ENCODE measurements at places on chromosomes 13 and 19.

DNA sequence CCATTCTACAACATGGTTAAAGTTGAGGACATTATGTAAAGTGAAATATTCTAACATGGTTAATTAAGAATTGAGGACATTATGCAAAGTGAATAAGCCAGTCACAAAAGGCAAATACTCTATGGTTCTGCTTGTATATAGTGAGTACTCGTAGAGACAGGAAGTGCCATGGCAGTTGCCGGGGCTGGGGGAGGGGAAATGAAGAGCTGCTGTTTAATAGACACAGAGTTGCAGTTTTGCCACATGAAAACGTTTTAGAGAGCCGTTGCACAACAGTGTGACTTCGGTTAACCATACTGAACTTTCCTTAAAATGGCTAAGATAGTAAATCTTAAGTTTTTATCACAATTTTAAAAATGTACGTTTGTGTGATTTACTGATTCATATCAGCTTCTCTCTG is 176.9 kb downstream of the SHISA2 start:
- no peak for DNase-seq

- DNase-seq = no peak
Measured at GRCh38 chr13:113143466-113144254, 14.8 kb upstream of the PROZ start.

DNA sequence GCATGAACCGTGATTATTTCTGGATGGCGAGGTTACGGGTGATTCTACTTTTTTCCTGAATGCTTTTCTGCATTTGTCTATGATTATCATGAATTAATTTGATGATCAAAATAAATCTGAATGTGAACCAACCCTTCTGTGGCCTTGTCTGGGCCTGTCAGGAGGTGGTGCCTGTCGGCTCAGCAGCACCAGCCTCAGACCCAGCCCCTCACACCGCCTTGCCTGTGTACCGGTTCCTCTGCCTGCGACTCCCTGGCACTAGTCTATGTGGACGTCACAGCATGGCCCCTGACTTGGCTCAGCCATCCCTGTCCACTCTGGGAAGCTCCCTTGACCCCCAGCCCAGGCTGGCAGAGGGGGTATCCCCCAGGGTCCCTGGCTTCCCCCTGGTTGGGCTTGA is 15.5 kb upstream of the RABAC1 start:
- DNase-seq = no peak

DNA sequence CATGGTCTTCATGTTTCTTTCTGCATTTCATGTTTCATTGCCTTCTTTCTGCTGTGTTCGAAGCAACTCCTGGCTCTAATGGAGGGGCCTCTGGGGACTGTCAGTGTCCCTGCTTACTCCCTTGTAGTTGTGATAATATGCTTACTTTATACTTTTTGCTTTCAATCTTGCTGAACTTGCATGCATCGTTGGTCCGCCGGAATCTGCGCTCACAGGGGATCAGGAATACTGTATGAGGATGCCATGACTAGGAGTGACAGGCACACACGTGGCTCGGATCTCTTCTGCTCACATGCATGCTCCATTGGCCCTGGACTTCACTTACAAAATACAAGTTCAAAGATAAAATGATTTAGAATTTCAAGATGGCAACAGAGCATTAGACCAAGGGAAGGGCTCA is 108.8 kb downstream of the SIPA1L3 start:
- no peak for DNase-seq

GRCh38 chr13:90375851-90376250 is 971.6 kb upstream of the MIR17HG start:
- no peak for DNase-seq

DNA sequence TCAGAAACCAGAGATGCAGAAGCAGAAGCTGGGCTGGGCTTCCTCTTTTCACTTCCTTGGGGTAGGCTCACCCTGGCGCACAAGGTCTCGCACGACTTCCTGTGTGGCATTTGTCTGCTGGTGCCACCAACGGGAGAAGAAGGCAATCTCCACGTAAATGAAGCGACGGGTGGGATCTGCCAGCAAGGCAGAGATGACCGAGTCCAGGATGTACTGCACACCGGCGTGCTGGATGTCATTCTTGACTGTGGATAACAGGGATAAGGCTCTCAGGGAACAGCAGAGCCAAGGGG is 1.3 kb downstream of the MAN2B1 start:
- DNase-seq = no peak

DNA sequence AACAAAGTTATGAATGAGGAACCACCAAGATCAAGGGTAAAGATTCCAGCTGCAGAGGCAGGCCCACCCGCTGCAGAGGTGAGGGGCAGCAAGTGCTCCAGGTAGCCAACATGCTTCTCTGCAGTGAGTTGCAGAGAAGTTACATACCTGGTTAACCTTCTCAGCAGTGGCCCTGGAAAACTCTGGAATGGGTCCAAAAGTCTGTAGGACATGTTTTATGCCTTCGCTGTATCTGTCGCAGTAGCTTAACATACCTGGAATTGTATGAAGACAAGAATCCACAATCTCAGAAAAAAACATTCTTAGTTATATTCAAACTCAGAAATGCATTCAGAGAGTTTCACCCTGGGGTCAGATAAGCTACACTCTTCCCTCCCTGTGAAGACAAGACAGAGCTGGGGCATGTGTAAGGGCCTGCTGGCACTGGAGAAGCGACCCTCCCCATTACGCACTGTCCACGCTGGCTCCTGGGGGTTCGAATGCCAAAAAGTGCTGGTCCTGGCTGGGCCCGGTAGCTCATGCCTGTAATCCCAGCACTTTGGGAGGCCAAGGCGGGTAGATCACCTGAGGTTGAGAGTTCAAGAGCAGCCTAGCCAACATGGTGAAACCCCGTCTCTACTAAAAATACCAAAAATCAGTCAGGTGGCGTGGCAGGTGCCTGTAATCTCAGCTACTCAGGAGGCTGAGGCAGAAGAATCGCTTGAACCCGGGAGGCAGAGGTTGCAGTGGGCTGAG is 121.0 kb downstream of the CRYL1 start:
- DNase-seq = no peak

DNA sequence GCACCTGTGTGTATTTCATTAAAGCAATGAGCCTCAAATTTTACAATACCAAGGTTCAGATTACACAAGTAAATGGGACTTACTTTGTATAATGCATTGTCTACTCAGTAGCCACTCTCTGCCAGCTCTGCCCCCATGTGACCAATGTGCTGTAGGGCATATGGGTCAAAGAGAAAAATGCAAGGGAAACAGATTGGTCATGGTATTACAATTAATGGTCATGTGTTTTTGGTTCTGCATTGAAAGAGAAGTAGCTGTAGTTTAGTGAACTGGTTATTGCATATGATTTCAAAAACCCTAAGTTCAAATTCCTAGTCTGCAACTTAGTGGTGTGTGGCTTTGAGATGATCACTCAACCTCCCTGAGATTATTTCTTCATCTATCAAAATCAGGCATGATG is 545.4 kb downstream of the SUCLA2 start:
- DNase-seq = no peak

DNA sequence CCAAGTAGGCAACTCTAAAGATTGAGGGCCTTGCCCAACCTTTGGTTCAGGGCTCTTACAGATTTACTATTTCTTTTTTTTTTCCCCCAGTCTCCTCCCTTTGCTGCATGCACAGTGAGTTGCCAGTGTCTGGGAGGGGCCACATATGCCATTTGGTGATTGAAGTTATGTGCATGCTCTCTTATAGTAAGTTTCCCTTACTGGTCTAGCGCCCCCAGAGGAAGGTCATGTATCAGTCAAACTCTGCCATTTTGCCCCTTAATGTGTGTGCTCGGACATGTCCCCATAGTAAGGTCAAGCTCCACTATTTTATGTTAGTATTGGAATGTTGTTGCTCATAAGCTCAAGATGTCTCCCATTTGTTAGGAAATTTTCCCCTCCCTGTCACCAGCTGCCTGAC is 1138.0 kb upstream of the SLC10A2 start:
- DNase-seq = no peak

DNA sequence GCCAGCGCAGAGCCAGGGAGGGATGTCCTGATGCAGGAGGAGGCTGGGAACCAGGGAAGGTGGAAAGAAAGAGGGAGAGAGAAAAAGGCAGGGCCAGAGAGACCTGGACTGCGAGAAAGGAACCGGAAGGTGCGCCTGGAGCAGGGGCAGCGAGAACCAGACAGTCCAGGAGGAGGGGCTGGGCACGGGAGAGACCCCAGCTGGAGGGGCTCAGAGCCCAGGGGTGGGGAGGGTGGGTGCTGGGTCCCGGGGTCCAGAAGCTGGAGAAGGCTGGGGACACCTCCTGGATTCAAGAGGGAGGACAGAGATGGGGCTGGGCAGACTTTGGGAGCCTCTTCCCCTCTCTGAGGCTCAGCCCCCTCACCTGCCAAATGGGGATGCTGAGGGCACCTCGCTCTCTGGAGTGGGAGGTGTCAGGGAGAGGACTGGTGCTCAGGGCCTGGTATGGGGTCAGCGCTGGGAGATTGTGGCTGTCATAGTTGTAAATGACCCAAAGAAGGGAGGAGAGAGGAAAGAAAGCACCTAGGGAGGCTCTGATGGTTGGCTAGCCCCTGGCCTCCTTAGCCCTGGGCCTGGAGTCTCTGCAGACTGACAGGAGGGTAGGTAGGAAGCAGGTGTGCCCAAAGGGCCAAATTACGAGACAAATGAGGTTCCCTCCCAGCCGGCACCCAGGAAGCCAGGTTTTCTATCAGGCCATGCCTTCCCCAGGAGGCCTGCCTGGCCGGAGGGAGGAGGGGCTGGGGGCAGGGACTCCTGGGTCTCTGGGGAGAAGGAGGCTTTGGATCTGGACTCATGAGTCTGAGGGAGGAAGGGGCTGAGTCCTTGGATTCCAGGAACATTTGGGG is 1.3 kb upstream of the SPACA6 start:
- DNase-seq = no peak

DNA sequence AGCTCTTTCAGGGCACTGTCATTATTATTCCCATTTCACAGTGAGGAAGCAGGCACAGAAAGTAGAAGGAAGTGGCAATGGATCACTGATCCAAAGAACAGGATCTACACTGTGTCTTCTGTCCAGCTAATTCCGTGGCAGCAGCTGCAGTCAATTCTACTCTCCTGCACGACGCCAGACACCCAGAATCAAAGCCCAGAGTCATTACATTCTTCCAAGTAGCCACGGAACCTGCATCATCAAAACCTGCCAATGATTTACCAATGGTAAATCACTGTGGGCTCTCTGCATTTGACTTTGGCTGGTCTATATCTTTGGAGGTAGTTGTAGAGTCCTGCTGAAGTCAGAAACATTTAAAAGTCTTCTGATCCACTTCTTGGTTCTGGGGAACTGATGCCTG is 767.7 kb downstream of the LIG4 start:
- no peak for DNase-seq

- no peak for DNase-seq
Measured at GRCh38 chr19:42038666-42039065, 31.3 kb downstream of the GRIK5 start.

All from MM.1S (cell line).